ENCODE measurements at places on chromosomes 5 and 9. TPM values are rescaled to one million over a fixed set of nuclear protein-coding genes. Genes with fewer than 3 reads are reported as not detected.

PTGDS gene
- total RNA-seq, result 27.6 TPM

- peak; percentile 61 for DNase-seq
Observed at GRCh38 chr5:55568654-55569512, 34.1 kb upstream of the PLPP1 start.

PRDM9 gene
- not detected for total RNA-seq

OXCT1 gene
- 35.7 TPM for total RNA-seq

GRCh38 chr5:174337276-174338184 lies 292.0 kb downstream of the NSG2 start:
- no peak for DNase-seq

- peak; percentile 34 for DNase-seq
Observed at GRCh38 chr5:59358005-59358861, 535.3 kb downstream of the PDE4D start.

DNA sequence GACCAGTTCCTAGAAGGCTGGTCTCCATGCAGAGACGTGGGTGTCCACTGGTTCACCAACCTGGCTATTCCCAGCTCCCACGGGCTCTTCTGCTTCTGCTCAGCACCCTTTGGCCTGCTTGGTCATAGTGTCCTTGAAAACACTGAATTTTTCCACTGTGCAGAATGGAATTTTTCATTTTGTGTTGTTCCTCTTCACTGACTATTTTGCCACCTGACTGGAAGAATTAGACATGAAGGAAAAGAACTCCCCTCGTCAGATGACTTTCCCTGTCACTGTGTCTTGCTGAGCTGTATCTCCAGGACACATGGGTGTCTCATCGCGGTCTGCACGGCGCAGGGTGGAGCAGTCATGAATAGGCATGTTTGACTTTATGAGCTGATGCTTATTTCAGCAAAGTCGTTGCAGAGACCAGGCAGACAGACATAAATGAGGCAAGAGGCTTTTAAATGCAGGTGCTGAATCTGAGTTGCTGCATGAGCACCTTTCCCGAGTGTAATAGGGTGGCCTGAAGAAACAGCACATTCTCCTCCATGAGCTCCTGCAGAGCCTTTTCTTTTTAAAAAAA lies 50.2 kb upstream of the SEMA4D start:
- DNase-seq, result no peak

MAP1B gene
- 401 TPM for total RNA-seq

- DNase-seq, result peak; percentile 52
Observed at GRCh38 chr9:114662081-114662989, 4.7 kb upstream of the TEX53 start.

DNA sequence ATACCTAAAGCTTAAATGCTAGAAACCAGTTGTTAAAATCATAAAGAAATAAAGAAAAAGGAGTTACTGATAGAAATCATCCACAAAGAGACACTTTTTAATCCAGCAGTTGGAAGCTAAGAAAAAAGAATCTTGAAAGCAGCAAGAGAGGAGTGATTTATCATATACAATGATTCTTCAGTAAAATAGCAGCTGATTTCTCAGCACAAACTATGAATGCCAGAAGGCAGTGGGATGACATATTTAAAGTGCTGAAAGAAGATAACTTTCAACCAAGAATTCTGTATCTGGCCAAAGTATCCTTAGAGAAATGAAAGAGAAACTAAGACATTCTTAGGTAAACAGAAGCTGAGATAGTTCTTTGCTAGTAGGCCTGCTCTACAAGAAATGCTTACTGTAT lies 366.0 kb downstream of the HTR1A start:
- DNase-seq, result no peak

DNA sequence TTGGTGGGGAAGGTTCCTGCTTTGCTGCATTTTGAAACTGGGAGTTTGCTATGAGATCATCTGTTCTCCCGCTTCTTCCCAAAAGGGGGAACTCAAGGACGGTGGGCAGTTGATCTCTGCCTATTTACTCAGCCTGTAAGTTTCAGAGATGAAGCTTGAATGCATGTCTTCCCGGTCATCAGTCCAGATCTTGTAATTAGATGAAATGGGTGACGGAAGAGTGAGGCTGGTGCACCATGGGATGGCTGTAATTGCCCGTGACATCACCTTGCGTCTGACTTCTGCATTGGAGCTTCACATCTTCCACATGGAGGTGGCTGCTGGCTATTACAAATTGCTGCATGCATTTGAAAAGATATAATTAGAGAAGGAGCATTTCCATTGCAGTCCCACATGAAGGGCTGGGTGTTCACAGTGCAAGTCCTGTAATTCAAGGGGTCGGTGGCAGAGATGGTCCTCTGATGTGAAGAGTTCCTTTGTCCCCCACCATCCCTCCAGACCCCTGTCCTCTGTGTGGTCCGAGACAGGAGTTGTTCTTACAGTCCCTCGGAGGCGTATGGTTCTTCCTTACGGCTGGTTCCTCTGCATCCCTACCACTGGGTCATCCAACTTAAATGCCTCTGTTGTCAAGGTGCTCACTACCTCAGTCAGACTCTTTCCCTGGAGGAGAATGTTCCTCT lies 72.9 kb downstream of the ZNF618 start:
- no peak for DNase-seq

DNA sequence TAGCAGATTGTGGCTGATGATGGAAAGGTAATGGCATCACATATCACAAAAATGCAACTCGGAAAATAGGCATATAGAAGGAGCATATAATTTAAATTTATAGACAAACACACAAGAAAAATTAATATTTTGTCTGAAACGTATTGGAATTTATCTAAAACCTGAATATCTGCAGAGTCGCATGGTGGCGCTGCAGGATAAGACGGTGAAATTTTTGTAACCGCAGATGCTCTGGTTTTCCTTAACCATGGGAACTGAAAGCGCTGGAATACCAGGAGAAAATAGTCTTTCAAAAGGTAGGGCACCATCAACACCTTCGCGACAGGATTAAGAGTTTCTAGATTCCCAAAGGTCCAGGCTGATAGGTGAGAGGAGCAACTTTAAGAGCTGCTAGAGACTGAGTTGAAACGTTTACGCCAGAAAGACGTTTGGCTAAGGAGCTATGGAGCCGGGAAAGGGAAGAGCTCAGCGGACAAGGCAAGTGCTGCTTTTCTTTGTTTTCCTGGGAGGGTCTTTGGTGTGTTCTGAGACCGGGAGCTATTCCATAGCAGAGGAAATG lies 11.0 kb upstream of the PCDHB15 start:
- peak; percentile 12 for DNase-seq

- peak; percentile 46 for DNase-seq
Observed at GRCh38 chr9:107733523-107733894, 243.9 kb upstream of the KLF4 start.

ARHGEF28 gene
- 26.2 TPM for total RNA-seq

DMGDH gene
- 7.3 TPM for total RNA-seq

PDZD2 gene
- under 0.01 TPM for total RNA-seq

SOX30 gene
- total RNA-seq, result not detected

DNA sequence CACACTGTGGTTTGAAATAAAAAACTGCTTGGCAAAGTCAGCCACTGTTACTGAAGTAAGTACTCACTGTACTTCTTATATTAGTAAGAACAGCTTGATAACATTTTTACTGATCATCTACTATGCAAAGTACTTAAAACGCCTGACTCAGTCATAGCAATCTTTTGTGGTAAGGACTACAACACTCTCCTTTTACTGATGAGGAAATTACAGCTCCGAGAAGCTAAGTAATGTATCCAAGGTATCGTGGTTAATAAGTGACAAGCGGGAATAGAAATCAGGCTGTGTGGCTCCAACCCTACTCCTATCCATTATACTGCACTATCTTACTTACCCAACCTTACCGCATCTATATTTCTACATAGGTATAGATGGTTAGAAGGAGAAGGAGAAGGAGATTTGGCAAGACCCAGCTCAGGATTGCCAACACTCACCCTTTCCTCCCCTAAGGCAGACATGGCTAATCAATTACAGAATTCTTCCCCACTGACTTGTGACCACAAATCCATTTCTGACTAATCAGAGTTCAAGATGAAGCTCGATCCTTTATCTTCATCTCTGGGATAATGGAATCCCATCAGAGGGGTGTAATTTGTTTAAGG lies 281.4 kb downstream of the SPOCK1 start:
- peak; percentile 73 for DNase-seq

ARSI gene
- total RNA-seq, result 2.1 TPM

GRCh38 chr9:124256517-124257069 lies 1.2 kb upstream of the NEK6 start:
- peak; percentile 78 for DNase-seq

TAF11L10 gene
- not detected for total RNA-seq

FSD1L gene
- total RNA-seq, result 7.0 TPM

SHISAL2B gene
- not detected for total RNA-seq

DNA sequence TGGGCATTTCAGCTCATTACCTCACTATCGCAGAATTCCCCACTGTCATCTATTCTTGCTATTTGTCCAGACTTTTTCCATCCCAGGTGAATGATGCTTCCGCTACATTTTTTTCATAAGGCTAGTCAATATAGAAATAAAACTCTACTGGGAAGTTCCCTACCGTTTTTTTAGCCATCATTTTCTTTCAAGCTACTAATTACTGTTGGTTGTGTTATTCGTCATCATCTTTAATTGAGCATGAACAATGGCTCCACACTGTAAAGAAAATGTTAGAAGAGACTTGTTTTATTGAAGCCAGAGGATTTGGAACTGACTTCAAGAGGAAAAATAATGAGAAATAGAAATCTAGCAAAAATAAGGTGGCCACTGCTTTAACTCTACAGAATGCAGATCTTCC lies 265.0 kb downstream of the ZNF608 start:
- no peak for DNase-seq

FAM221B gene
- not detected for total RNA-seq
